H54 (cell line): ENCODE measurements at places on chromosomes 16 and 17.

DNA sequence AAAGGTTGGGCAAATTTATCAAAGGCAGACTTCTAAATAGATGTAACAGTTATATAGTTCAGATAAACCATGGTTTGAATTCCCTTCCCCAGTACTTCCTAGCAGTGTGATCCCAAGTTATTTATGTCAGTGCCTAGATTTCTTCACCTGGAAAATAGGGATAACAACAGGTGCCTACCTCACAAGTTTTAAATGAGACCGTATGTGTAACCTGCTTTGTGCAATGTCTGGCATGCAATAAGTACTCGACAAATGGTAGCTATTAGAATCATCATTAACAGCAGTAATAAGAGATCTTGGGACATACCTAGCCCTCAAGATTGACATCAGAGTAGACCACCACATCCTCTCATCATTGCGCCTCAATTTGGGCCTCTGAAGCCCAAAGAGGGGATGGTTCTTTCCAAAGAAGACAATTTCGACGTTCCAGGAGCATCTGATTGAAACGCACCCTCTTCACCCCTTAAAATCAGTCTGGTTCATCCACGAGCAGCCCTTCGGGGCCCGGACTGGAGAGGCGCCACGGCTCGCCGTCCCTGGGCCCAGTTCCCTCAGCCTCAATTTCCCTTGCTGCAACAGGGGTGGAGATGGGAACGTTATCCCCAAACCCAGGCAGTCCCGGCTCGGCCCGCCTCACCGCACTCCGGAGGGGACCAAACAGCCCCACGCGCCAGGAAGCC, 541 bp downstream of the ACACA start:
- no peak for DNase-seq

GRCh38 chr16:62021161-62021581, 15.1 kb downstream of the CDH8 start:
- DNase-seq = no peak

GRCh38 chr16:73163238-73163815, 115.4 kb upstream of the ZFHX3 start:
- no peak for DNase-seq

GRCh38 chr17:2050300-2051060, 4.4 kb upstream of the HIC1 start:
- no peak for DNase-seq

- no peak for DNase-seq
Measured at GRCh38 chr16:53692146-53692545, 11.5 kb downstream of the RPGRIP1L start.

DNA sequence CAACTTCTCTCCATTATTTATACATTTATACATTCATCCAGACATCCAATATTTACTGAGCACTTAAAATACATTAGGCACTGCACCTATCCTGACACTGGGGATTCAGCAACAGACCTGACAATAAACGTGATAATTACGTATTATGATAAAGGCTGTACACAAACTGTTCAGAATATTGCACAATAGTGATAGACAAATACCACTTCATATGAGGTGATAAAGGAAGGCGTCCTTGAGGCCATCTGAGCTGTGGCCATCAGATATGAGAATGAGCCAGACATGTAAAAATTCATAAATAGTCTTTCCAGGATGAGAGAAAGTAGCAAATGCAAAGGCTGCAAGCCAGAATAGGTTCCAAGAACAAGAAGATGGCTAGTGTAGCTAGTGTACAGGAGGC, 8.6 kb downstream of the USP32 start:
- DNase-seq = no peak

DNA sequence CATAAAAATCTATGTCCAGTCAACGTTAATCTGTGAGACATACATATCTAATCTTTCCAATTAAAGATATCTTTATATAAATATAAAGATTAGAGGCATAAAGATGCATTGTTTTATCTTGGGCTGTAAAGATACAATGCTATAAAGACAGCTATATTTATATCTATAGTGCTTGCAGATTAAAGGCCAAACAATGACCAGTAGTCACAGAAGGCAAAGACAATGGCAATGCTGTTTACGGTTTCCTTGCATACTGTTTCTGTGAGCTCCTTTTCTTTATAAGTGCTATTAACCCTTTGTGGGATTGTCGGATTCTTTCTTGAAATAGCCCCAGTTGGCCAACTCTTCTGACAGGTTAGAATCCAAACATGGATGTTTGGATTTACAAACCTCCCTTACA, 85.5 kb upstream of the SALL1 start:
- DNase-seq = no peak

- DNase-seq = peak; percentile 68
Measured at GRCh38 chr17:50611634-50612033, 23.0 kb upstream of the ABCC3 start.

GRCh38 chr17:1467898-1468492, 12.0 kb upstream of the CRK start:
- no peak for DNase-seq

GRCh38 chr17:49146620-49147306, 14.2 kb downstream of the B4GALNT2 start:
- peak; percentile 93 for DNase-seq

DNA sequence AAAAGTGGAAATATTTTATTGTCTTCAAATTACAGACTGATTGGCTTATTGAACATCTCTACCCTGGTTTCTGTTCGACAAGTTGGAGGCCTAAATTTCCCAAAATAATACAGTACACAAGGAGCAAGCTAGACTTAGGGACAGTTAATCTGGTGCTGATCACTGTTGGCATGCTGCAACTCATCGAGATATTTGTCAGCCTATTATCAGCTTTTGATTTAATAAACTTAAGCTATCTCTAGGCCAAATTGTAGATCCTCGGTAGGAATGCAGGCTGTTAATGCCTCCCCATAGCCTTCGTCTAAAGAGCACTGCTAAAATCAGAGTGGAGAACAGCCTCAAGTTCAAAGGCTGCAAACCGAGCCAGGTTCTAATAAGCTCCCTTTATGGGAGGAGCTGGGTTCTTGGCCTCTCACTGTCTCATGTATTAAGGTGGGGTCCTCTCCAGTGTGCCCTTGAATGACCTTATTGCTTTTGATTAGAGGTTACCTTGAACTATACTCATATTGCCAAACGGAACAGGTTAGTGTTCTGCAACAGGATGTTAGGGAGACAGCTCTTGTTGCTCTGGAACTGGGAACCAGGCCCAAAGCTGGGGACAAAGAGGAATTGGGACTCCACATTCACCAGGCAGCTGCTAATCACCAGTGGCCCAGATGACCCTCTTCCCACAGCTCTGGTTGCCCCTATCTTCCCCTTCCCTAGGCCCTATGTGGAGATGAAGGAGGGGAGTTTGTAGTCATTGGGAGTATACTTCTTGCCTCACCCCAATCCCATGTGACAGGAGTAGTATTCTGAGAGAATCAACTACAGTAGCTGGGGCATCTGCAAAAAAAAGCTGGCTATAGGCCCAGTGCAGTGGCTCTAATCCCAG, 69.5 kb upstream of the NOL11 start:
- DNase-seq = no peak
